T-helper 17 cell (primary cell): ENCODE measurements at places on chromosomes 13 and 19. TPM values are rescaled to one million over a fixed set of nuclear protein-coding genes. Genes with fewer than 3 reads are reported as not detected.

GRCh38 chr13:101291206-101291605 is 125.1 kb downstream of the NALCN start:
- H3K4me3 ChIP-seq = no peak overlapping the region
- H3K27ac ChIP-seq = peak overlapping the region; percentile 54
- peaks cover 4% of the 10 kb centered on the region for H3K27me3 ChIP-seq
- peaks cover 3% of the 10 kb centered on the region for H3K4me1 ChIP-seq
- no peak for DNase-seq
- H3K36me3 ChIP-seq = peaks cover 2% of the 10 kb centered on the region

DNA sequence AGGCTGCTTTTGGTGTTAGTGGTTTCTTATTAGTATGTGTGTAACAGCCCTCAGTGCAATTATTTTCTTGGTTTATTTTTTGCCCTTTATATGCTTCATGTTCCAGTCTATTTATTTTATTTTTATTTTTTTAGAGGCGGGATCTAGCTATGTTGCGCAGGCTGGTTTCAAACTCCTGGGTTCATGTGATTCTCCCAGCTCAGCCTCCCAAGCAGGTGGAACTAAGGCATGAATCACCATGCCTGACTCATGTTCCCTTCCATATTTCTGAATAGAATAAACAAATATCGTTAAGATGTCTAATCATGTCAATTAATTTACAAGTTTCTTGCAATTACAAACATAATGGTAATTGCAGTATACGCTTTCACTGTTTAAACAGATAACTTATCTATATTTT is 11.7 kb downstream of the SKA3 start:
- no peak overlapping the region for H3K27ac ChIP-seq
- no peaks in the 10 kb centered on the region for H3K27me3 ChIP-seq
- H3K4me3 ChIP-seq = no peak overlapping the region
- DNase-seq = no peak

GRCh38 chr13:113554333-113554700 is 30.2 kb upstream of the TFDP1 start:
- peaks cover 7% of the 10 kb centered on the region for H3K36me3 ChIP-seq
- H3K4me3 ChIP-seq = no peak overlapping the region
- no peak overlapping the region for H3K27ac ChIP-seq

DNA sequence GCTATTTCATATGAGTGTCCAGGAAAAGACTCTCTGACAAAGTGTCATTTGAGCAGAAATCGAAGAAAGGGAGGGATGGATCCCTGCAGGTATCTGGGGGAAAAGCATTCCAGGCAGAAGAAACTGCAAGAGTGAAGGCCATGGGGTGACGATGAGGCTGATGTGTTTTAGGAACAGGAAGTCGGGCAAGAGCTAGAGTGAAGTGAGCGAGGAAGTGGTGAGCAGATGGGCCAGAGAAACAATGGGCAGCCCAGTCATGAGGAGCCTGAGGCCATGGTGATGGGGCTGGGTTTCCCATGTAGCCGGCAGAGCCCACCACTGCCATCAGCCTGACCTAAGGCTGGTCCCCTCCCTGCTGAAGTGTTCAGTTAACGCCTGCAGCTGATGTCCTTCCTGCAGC is 150.2 kb downstream of the TNFSF13B start:
- H3K27ac ChIP-seq = no peak overlapping the region
- peaks cover 6% of the 10 kb centered on the region for H3K4me1 ChIP-seq
- peaks cover 5% of the 10 kb centered on the region for H3K36me3 ChIP-seq
- no peak for DNase-seq
- H3K4me3 ChIP-seq = no peak overlapping the region

The ZNF724 gene
- 3.2 TPM for total RNA-seq

- H3K4me3 ChIP-seq = no peak overlapping the region
- H3K4me1 ChIP-seq = no peaks in the 10 kb centered on the region
- H3K27me3 ChIP-seq = peaks cover 52% of the 10 kb centered on the region
- H3K36me3 ChIP-seq = no peaks in the 10 kb centered on the region
These were observed 9.8 kb downstream of the SHISA7 start for GRCh38 chr19:55433292-55433691.

GRCh38 chr13:36166046-36166445 is 34.9 kb upstream of the DCLK1 start:
- H3K4me3 ChIP-seq = no peak overlapping the region
- H3K27ac ChIP-seq = no peak overlapping the region
- no peaks in the 10 kb centered on the region for H3K4me1 ChIP-seq
- no peak for DNase-seq

The MBD3L3 gene
- not detected for total RNA-seq

The GDF15 gene
- 0.85 TPM for total RNA-seq
